GM04503 (cell line): ENCODE measurements at places on chromosomes 11 and 22.

DNA sequence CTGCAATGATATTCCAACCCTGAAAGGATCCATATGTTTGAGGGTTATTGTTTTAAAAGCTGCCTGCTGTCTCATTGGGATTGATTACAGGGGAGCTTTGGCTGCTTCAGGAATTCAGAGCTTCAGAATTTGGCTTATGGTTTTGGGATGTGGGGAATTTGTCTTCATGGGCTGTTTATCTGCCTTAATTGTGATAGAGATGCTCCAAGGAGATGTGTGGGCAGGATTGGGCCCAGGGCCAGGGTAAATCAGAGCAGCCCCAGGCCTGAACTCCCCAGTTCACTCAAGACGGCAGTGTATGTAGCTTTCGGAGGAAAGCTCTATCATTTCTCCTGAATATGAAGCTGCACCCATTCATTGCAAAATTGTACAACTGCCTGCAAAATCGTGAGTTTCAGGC is 88.5 kb downstream of the ALX4 start:
- no peak for DNase-seq

GRCh38 chr11:67006029-67006884 is 16.7 kb upstream of the SYT12 start:
- no peak for DNase-seq

GRCh38 chr11:74135127-74135840 is 35.5 kb downstream of the C2CD3 start:
- no peak for DNase-seq

GRCh38 chr22:20798974-20799373 is 25.1 kb downstream of the SERPIND1 start:
- no peak for DNase-seq

DNA sequence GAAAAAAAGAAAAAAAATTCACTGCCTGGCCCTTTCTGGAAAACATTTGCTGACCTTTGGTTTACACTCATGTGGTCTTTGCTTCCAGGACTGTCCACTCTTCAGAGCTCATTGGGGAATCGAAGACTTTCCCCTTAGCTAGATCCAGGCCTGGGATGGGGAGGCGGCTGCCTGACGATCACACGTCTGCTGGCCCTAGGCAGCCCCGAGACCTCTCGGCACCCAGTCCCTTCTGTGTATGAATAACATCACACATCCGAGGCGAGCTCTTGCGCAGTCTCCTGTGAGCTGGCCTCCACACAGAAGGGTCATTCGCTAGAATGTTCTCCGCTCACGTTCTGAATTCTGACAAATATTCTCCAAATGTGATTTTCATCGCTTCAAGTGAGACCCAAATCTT is 25.7 kb upstream of the GAL start:
- DNase-seq = no peak

DNA sequence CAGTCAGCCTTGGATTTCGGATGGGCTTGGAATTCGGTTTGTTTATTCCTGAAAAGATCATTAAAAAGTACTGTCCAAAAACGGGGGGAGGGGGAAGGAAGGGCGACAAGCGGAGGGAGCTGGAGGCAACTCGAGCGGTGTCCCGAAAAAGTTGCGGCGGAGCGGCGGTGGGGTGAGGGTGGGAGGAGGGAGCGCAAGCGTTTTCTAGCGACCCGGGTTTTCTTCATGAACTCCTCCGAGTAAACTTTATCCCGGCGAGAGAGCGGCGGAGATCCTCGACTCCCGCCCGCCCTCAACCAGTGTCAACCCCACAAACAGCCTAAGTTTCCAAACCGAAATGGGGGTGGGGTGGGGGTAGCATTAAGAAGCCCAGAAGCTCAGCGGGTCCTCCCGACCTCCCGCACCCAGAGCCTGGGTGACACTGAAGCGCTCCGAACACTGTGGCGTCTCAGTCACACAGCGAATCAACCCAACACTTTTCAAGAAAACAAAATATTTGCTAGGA is 133.0 kb upstream of the C11orf58 start:
- DNase-seq = no peak

GRCh38 chr22:20799449-20799848 is 25.5 kb downstream of the SERPIND1 start:
- no peak for DNase-seq

DNA sequence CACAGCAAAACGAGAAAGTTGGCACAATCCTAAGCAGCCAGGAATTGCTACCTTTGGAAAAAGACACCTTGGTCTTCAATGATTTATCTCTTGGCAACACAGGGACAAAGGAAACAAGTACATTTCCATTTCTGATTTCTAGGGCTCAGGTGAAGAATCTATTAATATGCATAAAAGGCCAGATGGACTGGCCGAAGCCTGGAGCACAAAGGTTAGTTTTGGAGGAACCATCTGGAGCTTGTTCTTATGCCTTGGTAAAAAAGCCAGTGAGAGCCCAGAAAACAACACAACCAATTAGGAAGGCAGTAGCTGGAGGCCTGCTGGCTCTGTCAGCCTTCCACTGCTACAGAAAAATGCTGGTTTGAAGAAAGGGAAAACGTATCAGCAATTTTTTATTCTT is 713.5 kb upstream of the API5 start:
- DNase-seq = no peak

GRCh38 chr11:69309631-69310280 is 15.8 kb downstream of the MYEOV start:
- no peak for DNase-seq

- no peak for DNase-seq
Observed at GRCh38 chr22:32672542-32672941, 129.0 kb upstream of the TIMP3 start.

DNA sequence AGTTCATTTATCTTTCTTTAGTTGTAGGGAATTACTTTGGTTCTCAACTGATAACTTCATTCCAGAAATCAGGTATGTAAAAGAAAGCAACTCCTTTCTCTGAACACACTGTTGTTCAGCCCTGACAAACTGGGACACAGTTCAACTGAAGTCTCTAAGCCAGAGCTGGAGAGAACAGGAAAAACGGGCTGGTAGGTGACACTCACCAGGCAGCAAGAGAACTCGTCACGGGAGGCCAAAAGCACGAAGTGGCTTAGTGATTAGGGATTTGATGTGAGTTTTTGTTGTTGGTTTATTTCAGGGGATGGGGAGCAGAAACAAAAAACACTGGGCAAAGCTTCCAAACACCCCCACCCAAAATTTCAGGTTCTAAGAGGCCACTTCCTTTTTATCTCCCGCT is 54.1 kb downstream of the MYH9 start:
- no peak for DNase-seq

- no peak for DNase-seq
Observed at GRCh38 chr22:41845380-41846267, 12.7 kb downstream of the SREBF2 start.

DNA sequence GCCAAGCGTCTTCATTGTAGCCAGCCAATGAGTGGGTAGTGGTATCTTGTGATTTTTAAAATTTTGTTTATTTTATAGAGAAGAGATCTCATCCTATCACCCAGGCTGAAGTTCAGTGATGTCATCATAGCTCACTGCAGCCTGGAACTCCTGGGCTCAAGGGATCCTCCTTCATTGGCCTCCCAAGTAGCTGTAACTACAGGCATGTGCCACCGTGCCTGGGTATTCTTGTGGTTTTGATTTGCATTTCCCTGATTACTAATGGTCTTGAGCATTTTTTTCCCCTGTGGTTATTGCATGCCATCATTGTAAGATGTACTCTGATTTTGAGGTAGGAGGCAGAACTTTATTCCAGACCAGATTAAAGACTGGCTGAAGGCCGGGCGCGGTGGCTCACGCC is 2.4 kb upstream of the DENND6B start:
- no peak for DNase-seq

DNA sequence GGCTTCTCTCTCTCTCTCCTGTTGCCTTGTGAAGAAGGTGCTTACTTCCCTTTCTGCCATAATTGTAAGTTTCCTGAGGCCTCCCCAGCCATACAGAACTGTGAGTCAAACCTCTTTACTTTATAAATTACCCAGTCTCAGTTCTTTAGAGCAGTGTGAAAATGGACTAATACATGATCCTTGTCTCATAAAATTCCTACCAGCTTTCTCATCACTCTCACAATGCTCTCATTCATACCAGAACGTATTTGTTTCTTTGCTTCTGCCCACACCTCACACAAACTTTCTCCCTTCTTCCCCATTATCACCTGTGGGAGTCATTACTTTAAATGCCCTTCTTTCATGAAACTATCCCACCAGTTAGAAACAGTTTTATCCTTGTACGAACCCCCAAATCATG is 62.7 kb upstream of the ARHGAP42 start:
- DNase-seq = no peak

DNA sequence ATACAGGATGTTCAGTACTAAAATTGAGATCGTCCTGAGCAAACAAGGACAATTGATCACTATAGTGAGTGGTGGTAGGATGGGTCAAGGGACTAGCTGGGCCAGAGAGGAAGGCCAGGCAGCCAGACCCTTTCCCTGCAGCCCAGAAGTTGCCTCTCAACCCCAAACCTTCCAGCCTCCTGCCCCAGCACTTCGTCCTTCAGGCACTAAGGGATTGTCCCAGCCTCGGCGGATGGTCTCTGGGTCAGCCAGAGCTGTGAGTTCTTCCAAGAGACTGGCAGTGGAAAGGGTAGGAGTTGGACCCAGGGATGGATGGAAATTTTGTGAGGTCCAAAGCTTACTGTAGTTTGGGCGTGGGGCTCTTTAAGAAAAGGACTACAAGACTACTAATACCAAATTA is 3.6 kb upstream of the LMO1 start:
- no peak for DNase-seq

GRCh38 chr11:64916040-64916774 is 802 bp downstream of the ATG2A start:
- DNase-seq = no peak

DNA sequence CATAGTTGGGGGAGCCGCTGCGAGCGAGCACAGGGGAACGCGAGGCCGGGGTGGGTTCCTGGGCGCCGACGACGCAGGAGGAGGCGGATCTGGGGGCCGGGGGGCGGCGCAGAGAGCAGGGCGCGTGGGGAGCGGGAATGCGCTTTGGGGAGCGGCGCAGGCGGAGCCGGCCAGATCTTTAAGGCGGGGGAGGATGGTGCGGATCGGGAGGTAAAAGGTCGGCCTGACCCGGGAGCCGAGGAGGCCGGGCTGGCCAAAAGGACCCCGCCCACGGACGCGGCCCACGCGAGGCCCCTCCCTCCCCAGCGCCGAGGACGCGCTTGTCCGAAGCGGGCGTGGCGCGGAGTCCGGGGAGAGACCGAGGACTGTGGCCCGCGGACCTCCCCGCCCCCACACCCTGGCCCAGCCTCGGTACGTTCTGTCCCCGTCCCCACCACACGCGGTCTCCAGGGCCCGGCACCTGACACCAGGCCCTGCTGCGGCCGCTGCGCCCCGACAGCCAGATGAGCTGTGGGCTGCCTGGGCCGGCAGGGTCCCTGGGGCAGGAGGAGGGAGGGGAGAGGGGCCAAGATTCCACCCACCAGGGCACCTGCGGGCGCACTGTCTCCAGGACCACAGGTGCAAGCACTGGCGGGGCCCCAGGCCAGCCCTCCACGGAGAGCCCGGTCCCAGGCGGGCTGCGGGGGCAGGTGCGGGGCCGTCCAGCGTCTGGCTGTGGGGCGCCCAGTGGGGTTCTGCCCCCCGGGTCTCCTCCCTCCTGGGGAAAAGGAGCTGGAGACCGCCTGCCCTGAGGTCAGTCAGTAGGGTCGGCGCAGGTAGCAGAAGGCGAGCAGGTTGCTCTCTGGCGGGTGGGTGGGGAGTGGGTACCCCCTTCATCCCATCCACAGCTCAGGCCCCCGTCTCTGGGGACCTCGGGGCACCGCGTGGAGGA is 10.9 kb downstream of the PIM3 start:
- DNase-seq = no peak

DNA sequence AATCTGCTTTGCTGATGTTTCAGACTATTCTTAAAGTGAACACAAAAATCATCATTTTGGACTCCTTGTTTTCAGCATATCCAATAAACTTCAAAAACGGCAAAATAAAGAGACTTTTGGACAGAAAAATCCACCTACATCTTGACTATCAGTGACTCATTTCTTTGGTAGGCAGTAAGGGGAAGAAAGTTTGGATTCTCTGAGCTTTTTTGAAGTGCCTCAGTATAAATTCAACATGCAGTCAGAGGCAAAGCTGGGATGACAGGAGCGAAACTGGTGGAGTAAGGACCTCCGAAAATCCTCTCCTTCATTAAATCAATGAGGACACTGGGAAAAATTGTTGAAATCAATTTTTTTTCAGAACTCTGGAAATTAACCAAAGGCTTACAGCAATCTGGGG is 29.7 kb downstream of the EFCAB6 start:
- DNase-seq = no peak

DNA sequence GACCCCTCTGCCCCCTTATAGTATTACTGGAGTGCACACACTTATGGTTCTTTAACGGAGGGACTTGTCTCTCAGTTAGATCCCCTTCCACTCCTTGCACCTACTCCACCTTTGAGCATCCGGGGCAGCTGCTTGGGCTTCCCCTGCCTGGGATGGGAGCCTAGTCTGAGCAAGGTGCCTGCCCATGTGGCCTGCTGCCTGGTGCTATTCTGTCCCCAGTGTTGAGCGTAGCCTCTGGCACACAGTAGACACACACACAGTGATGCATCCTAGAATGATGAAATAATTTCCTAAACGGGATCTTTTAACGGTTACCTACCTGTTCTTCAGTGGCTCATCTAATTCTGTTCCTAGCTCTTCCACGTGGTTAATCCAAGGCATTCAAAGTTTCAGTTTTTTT is 22.4 kb downstream of the PPFIA1 start:
- no peak for DNase-seq

DNA sequence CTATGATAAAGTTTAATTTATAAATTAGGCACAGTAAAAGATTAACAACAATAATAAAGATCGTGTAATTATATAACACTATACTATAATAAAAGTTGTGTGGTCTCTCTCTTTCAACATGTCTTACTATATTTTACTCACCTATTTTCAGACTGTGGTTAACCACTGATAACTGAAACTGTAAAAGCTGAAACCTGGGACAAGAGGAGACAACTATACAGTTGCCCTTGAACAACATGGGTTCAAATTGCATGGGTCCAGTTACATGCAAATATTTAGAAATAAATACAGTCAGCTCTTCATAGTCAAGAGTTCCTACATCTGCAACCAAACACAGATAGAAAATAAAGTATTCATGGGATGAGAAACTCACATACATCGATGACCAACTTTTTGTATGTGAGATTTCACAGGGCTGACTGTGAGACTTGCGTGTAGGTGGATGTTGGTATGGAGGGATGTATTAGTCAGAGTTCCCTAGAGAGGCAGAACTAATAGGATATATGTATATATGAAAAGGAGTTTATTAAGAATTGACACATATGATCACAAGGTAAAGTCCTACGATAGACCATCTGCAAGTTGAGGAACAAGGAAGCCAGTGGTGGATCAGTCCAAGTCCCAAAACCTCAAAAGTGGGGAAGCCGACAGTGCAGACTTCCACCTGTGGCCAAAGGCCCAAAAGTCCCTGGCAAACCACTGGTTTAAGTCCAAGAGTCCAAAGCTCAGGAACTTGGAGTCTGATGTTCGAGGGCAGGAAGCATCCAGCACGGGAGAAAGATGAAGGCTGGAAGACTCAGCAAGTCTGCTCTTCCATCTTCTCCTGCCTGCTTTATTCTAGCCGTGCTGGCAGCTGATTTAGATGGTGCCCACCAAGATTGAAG is 359.5 kb downstream of the INSC start:
- DNase-seq = no peak

GRCh38 chr22:38494498-38494897 is 11.6 kb downstream of the DDX17 start:
- no peak for DNase-seq

GRCh38 chr11:119550053-119550752 is 127.2 kb upstream of the THY1 start:
- no peak for DNase-seq

- no peak for DNase-seq
Observed at GRCh38 chr11:57815877-57816276, 54.3 kb downstream of the CTNND1 start.

- no peak for DNase-seq
Observed at GRCh38 chr11:394034-394857, at the start of gene PKP3. PKP3 (plus strand) TSS chr11:394209; CDS start chr11:394293, 84 bp downstream.

- DNase-seq = no peak
Observed at GRCh38 chr22:21445437-21446127, 21.6 kb upstream of the TMEM191C start.
